ENCODE measurements at places on chromosomes 7 and 10.

DNA sequence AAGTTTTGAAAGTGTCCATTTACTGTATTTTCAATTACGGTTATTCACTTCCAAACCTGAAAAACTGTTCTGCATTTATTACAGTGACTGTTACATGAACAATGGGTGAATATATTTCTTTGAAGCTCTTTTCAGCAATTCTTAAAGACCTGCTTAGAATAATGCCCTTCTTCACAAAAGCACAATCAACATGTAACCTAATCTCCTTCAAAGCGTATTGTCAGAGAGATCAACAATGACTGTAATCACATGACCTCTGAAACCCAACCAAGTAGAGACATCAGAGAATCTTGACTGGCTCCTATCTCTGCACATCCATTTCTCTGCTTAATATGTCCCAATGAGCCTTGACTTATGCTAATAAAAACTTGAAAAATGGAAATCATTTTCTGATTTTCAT, 126.7 kb downstream of the NRCAM start:
- no peak for DNase-seq

GRCh38 chr10:31130406-31130805, 98.7 kb upstream of the ZNF438 start:
- DNase-seq: no peak

GRCh38 chr7:18457832-18458231, 37.7 kb upstream of the HDAC9 start:
- DNase-seq: no peak

GRCh38 chr10:7592627-7593026, 74.1 kb downstream of the ITIH5 start:
- DNase-seq: no peak

DNA sequence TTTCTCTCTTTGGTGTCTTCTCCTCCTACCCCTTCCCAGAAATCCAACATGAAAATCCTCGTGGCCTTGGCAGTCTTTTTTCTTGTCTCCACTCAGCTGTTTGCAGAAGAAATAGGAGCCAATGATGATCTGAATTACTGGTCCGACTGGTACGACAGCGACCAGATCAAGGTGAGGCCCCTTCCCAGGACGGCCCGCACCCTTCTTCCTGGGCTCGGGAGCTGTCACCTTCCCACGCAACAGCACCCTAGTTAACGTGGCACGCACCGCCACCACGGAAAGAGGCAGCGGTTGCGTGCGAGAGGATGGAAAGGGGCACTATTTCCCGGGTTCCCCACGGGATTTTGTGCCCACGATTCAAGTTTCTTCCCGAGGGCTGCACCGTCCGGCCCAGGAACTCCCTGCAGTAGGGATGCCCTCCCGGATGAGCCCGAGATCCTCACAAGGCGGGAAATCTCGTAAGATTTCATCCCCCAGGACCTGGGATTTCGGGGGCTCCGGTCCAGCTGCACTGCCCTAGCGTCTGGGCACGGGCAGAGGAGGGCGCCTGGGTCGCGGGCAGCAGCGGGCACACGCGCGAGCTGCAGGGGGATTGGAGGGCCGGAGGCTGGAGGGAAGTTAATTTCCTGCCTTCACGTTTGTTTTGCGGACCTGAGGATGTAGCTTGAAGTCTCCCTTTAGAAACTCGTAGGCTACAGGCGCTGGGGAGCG, 834 bp downstream of the TAC1 start:
- DNase-seq: no peak

DNA sequence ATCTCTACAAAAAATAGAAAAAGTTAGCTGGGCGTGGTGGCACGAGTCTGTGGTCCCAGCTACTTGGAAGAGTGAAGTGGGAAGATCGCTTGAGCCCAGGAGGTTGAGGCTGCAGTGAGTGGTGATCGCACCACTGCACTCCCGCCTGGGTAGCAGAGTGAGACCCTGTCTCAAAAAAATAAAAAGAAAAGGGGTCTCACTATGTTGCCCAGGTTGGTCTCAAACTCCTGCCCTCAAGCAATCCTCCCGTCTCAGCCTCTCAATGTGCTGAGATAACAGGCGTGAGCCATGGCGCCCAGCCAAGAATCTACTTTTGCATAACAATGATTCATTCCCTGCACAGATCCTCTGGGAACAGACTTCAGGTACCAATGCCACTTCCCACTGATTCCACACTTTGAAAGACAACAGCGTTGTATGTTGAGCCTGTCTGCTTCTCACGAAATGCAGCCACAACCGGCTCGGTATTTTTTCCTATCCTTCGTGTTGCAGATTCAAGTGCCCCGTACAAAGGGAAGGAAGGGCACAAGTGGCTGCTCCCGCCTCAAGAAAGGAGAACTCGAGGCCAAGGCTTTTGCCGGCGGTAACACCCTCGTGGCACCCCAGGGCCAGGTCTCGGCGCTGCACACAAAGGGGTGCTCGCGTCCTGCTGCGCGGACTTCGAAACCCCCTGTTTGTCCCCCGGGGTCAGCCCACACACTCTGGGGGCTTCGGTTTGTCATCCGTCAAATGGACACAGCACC, 745 bp downstream of the DAGLB start:
- no peak for DNase-seq

DNA sequence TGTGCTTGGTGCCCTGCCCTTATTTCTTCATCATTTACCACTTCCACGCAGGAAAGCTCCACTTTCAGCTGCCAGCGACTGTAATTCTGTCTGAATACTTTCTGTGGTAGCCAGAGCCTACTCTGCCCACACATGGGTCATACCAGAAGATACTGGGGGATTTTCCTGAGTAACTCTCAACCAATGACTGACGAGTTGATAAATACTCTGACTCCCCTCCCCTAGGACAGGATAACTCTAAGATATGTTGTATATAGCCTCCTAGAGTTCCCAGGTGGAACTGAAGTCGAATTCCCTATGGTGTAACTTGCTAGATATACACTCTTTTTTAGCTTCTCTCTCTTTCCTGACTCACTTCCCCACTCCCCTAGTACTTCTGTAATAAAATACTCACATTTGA, 29.8 kb downstream of the SEM1 start:
- no peak for DNase-seq

DNA sequence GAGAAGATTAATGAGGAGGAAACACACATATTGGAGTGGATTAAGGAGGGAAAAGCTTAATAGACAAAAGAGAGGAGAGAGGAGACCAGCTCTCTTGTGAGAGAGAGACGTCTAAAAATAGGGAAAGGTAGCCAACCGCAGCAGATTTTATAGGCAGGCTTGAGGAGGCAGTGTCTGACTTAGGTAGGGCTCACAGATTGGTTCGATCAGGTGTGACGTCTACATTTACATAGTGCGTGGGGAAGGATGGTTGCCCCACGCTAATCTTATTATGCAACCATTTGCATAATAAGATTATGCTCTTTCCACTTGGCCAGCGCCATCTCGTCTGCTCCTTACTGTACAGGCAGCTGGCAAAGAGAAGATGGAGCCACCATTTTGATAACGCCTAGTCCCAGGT, 122.0 kb downstream of the MARCHF5 start:
- no peak for DNase-seq

DNA sequence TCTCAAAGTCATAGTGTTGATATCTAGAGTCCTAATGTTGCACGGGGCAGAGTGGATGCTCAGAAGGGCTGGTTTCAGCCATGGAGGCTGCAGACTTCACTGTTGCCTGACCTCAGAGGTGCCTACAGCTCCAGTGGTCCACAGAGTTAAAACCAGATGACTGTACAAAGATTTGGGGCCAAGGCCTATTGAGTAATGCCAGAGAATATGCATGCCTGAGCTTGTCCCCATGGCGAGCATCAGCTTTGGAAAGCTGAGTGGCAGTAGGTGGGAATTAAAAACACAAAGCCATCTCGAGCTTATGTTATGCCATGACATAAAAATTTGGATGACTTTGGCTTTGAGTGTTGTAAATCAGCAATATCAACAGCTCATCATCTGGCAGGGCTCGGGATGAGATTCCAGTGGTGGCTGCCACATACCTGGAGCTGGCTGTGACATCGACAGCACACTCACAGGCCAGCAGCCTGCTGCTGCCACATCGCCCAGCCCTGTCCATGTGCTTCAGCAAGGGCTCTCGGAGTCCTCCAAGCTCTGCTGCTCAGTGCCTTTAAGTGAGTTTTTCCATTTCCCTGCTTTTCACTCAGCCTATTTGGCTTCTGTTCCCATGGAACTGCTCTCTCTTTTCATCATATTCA, 379.6 kb downstream of the TNS3 start:
- no peak for DNase-seq

GRCh38 chr10:43820663-43821062, 172.0 kb upstream of the ZNF32 start:
- no peak for DNase-seq

GRCh38 chr10:22183771-22184461, 33.9 kb downstream of the EBLN1 start:
- no peak for DNase-seq

DNA sequence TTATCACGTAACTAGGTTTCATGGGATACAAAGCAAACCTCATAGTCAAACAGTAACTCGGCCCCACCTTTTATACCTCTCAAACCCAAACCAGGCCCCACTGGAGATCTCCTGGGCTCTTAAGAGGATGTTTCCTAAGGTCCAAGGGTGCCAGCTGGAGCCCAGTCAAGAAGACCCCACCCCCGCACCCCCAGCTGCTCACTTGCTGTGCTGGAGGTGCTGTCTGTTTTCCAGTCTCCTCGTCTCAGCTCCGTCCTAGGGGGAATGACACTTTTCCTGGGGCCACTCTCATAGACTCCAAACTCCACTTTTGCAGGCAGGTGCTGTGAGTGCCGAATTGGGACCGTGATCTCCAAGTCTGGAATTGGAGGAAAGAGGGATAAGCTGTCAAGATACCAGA, 22.7 kb upstream of the TM9SF3 start:
- no peak for DNase-seq

DNA sequence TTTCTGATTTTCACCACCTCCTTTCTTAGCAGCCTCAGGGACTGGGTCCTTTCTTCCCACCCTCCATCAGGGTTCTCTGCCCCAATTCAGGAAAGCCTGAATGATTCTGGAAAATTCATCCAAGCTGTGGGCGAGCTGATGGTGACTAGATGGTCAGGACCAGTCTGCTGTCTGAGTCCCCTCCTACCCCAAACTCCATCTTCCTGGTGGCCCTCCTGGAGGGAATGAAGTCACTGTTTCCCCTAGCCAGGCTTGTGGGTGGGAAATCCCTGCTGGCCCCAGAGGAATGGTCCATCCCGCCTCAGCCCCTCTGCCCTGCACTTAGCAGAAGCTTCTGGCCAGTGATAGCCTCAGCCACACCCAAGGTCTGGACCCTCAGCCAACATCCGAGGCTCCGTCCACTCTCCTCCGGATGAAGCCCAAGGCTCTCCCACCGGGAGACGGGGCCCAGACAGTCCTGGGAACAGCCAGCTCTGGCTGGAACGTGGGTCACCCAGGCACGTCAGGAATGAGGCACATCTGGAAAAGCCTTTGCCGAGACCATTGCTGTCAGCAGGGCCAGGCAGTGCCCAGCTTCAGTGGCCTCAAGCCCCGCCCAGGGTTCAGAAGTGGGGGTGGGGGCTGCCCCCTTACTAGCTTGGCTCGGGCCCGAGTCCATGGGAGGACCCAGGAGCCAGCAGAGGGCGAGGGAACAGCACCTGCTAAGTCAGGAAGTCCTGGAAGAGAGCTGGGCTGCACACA, 4.0 kb upstream of the AQP1 start:
- DNase-seq: no peak

GRCh38 chr10:38038932-38039245, 28.4 kb downstream of the ZNF33A start:
- no peak for DNase-seq

GRCh38 chr7:191105-191980, 1.0 kb upstream of the FAM20C start:
- DNase-seq: no peak

DNA sequence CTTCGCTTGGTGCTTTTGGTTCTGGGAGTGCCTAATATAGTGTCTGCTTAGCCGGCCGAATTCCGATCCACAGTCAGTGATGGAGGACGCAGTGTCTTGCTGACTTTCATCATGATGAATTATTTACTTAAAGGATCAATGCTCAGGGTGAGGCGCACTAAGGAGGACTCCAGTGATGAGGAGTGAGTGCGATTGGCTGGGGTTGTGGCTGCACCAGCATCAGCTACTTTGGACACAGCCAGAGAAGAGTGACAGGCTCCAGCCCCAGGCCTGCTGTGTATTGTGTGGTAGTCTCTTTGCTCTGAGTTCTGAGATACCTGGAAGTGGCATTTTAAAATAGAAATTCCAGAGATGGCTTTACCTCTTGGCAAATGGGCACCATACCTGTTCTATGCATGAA, 73.3 kb upstream of the ANLN start:
- DNase-seq: no peak

- no peak for DNase-seq
Observed at GRCh38 chr10:34092891-34093290, 722.2 kb downstream of the PARD3 start.

DNA sequence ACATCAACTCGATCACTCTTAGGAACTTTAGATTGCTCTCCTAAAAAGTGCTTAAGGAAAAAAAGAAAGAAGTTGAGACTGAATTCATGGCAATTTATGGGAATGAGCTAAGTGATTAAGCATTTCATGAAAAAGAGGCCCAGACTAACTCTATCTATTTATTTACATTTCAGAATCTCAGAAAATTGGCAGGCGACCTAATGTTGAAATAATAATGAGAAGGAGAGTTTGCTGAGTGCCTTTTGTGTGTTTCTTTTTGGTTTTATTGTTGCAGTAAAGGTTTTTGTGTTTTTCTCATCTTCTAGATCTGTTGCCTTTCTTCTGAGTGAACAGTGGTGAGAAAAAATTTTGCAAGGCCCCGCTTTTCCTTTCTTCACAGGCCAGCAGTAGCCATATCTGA, 3.8 kb downstream of the GRK5 start:
- no peak for DNase-seq

DNA sequence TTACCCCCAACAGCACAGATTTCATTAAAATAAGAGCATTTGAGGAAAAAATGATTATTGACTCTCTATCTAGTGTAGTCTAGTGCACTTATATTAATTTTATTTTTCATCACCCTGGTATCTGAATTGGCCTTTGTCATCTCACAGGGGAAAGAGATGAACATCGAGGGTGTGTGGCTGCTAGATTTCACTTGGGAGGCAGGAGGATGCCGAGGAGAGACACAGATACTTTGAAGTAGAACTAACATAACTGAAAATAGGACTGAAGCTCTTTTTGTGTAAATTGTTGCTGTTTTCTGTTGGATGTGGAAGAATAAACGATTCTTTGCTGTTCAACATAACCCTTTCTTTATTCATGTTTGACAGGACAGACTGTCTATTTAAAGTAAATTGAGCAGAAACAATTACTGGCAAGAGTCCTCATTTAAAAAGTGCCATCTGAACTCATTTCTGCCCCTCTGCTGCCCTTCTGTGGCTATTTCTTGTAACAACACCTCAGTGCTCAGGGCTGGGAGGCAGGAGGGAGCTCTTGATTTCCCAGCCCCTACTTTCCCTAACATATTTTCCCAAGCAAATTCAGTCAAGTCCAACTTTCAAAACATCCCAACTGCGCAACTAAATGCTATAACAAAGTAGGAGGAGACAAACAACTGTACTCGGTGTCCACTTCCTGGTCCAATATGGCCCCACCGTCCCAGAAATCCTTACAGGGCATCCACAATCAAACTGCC, 15.6 kb downstream of the LYZL1 start:
- no peak for DNase-seq

GRCh38 chr10:103549349-103549685, 55.8 kb downstream of the NEURL1 start:
- DNase-seq: no peak
